CMK (cell line): ENCODE measurements at places on chromosomes 11 and 22.

GRCh38 chr22:40726514-40726913 is 47.2 kb downstream of the MCHR1 start:
- DNase-seq = no peak

DNA sequence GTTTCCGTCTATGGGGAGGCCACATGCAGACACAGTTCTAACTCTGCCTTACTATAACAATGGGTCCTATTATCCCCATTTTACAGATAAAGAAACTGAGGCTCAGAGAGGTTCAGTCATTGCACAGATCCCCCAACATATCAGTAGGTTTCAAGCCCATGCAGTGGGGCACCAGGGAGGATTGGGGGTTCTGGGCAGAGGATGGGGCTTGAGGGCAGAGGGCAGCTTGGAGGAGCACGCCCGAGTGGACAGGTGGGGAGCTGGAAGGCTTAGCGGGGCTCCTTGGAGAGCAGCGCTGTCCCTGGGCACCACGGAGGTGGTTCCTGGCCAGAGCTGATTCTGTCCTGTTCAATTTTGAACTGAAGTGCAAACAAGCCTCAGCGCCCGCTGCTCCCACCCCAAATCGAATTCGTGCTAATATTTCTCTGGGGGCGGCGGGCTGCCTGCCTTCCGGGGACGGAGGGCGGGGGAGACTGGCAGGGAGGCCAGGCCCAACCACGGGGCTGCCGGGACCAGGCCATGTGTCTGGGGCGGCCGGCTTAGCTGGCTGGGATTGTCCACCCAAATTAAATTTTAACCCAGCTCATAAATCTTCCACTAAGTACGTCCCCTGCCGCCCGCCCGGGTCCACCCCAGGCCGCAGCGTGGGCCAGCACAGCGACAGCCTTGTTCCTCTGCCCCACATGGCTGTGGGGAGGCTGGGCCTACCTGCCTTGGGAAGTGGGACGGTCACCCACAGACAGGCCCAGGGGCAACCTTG is 49.4 kb downstream of the FLRT1 start:
- DNase-seq = no peak

- no peak for DNase-seq
These were observed 17.0 kb downstream of the C11orf96 start for GRCh38 chr11:43959321-43959995.

- no peak for DNase-seq
These were observed 10.5 kb downstream of the PLAAT4 start for GRCh38 chr11:63547061-63547460.

DNA sequence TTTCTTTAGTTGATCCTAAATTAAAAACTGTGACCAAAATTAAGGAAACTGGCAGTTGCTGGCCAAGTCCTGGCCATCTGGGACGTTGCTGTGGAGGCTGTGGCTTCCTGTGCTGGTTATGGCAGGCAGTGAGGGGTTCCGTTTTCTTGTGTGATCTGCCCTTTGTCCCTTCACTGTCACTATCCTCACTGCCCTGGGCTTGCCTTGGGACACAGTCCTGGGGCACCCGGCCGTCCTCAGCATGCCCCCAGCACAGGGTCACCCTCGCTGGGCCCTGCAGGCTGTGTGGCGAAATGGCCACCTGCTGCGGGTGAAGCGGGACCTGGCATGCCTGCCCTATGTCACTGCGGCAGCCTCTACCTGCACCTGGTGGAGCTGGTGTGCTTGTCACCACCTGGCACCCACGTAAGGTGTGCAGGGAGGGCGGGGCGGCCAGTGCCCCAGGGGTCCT is 52.5 kb upstream of the SLC22A12 start:
- DNase-seq = no peak

DNA sequence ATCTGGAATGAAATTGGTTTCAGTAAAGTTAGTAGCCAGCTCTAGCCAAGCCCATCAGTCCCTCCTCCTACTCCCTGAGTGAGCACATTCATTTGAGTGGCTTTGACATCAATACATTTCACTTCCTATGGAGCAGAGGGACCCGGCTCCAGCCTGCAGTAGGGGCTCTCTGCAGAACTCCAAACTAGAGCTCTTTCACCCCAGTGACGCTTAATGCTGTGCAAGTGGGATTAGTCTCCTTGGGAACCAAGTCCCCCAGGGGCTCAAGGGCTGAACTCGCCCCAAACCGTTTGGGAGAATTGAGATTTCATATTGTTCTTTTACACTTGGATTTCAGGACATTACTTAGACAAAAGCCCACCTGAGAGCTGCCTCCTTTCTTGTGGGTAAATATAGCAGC is 4.4 kb upstream of the FAM181B start:
- no peak for DNase-seq

DNA sequence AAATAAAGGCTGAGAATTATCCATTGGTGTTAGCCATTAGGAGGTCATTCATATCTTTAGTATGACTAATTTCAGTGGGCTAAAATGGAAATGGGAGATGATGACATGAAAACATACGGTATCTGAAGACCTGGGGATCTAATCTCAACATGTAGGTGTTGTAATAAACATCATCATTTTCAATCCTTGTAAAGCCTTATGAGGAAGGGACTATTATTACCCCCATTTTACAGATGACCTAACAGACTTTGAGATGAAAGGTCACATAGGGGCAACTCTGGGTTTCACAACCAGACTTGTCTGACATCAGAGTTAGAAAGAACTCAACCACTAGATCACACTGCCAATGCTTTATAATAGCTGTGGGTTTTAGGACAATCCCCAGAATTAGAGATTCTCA is 34.8 kb upstream of the TMEM135 start:
- no peak for DNase-seq

GRCh38 chr11:13216019-13216710 is 61.4 kb upstream of the BMAL1 start:
- no peak for DNase-seq

DNA sequence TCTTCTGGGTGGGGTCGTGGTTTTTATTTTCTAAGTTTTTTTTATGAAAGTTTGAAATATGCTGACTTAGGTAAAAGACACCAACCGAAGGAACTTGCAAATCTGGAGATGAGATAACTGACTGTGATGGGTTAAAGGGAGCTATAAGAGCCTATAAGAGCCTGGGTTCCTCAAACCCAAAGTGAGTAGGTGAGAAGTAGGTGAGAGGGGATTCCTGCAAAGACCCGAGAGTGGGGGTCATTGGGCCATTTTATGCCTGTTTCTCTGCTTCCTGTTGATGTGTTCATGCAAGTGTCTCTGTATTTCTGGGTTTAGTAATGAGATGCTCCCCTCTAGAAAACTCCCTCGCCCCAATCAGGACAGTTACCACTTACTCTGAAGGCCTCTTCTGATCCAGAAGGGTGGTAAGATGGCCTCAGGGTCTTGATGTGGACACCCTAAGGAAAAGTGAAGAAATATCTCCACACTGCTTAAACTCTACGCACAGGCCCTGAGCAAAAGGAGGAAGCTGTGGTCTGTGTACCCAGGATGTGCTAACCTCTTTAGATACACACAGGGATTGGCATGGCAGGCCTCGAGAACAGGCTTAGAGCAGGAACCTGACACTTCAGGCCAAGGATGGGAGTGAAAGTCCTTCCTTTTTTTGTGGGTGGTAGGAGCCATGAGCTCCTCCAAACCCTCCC is 1.8 kb downstream of the FLI1 start:
- peak; percentile 73 for DNase-seq

DNA sequence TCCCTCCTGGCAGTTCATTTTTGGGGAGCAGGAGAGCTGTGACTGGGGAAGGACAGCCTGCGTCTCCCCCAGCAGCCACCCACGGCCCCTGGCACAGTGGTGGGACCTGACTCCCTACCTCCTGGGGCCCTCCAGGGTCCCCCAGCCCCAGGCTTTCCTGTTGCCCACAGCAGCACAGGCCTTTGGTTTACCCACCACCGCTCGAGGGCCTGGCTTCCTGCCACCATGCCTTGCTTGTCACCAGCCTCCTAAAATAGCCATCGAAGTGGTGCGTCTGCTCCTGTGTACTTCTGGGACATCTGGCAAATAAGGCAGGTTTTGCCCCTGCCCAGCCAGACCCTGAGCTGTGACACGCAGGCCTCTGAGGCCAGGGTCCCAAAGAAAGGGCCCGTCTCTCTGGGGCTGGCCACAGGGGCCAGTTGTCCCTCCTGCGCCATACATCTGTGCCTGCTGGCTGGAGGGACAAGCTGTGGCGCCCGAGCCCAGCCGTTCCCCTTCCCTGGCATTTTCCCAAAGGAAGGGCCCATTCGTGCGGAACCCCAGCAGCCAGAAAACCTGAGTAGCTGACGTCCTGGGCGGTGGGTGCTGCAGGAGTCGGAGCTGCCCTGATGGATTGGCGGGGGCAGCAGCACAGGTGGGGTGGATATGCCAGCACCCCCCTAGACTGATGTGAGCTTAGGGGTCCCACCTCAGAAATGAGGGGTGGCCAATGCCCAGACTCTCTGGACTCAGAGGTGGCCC is 14.6 kb downstream of the PHLDA2 start:
- DNase-seq = no peak

DNA sequence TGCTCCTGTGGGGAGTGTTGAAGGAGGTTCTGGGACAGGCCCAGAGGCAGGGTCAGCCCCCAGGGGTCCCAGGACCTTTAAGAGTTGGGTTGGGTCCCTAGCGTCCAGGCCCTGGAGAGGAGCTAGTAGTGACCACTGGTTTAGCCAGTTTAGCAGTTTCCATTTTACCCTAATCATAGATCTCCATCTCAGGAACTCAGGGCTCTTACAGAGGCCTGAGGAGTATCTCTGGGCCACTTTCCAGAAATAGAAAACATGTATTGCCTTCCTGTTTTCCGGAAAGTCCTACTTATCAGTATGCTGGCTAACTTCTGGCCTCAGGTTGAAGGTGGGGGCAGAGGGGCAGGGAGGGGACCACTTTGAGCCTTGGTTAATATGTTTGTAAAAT is 13.5 kb downstream of the NCF4 start:
- DNase-seq = no peak

DNA sequence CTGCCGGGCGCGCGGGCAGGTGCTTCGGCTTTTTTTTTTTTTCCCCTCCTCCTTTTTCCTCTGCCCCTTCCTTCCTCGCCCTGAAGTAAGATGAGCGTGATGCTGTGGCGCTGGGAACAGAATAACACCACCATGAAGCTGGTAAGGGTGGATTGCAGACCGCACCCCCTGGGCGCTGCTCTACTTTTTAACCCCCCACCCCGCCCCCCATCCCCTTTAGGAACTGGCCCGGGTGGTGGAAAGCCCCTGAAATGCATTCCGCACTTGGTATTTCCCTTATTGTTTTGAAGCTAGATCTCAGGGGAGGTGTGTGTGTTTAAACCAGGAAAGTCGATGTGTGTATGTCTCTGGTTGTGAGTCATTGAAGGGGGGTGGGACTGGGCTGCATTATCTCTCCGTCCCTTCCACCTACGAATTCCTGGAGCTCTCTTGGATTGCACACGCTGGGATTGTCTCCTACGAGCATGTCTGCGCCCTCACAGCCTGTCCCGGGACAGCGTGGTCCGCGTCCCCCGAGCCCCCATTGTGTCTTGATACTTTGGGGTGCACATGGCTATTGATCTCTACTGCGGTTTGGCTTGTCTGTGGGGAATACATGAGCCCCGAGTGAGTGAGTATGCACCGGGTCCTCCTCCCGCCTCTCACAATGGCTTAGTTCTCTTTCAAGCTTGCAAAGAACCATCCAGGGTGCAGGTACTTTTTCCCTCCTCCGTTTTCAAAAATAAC is 64.9 kb downstream of the NAV2 start:
- DNase-seq = no peak

GRCh38 chr11:110293389-110293788 is 3.0 kb downstream of the RDX start:
- DNase-seq = no peak

DNA sequence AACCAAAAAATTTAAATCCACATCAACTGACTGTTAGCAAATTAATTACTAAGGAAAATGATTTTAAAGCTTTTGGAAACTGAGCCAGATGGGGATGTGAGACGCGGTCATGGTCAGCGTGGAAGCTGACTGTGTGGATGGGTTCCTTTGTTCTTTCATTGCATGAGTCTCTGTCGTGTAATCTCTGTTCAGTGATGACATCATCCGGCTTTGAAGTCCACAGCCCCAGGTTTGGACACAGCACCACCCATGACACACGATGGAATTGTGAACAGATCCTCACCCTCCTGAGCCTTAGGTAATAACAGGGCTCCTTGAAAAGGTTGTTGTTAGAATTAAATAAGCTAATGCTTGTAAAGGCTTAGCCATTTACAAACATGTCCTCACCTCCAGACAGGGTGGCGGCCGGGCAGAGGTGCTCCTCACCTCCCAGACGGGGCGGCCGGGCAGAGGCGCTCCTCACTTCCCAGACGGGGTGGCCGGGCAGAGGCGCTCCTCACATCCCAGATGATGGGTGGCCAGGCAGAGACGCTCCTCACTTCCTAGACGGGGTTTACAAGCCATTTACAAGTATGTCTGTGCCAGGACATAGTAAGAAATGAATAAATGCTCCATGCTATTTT is 677.3 kb downstream of the TBC1D22A start:
- DNase-seq = no peak

DNA sequence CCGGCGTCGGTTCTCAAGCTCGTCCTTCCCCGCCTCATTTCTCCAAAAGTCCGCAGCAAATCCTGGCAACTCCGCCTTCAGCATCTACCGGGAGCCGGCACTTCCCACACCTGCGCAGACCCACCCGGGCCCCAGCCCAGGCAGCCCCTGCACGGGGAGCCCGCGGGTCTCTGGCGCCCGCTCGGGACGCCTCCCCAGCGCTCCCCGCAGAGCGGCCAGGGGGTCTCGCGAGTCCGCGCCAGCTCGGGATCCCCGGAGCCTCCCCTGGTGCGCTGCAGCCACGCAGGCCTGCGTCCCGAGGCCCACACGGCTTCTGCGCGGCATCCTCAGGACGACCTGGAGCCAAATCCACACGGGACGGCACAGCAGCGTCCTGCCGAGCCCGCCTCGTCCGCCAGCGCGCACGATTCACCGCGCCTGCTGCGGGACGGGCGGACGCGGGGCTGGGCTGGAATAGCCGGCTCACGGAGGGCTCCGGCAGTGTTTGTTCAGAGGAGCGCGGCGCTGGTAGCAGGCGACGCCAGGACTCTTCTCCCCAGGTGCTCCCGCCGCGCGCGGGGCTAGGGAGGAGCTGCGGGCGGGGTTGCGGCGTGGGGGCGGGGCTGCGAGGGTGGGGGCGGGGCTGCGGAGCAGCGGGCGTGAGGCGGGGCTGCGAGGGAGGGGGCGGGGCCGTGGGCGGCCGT is 816 bp upstream of the PHRF1 start:
- DNase-seq = no peak

DNA sequence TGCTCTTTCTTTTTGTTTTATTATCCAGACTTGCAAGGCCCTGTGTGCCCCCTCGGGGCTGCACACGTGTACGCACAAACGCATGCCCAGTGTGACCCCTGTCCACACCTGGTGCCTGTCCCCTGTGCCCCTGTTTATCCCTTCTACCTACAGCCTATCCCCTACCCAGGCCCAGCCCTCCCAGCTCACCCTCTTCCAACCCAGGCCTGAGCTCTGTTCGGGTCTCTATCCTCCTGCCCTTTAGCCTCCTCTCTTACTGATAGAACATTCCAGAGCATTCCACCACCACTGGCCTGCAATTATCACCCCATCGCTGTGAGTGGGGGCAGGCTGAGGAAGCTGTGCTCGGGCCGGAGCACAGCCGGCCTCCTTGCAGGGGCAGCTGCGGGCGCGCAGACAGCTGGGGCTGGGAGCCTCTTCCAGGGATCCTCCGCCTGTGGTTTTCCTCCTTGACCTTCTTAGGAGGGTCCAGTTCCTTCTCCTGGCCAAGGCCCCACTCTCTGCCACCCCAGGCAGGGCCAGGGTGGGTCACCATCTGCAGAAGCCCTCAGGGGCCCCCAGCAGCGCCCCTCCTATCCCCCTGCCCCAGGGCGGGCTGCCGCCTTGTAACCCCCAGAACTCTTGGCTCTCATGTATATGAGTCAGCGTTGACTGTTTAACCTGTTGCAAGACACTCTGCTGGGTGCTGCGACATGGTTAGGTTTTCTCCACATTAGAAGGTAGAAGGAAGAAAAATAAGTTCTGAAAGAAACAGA is 41.8 kb upstream of the KCNQ1OT1 start:
- no peak for DNase-seq
